ENCODE measurements at places on chromosomes 7 and 10.

- DNase-seq = no peak
Observed at GRCh38 chr7:35792472-35792871, 8.4 kb upstream of the SEPTIN7 start.

GRCh38 chr7:154353355-154353767 is 301.2 kb downstream of the DPP6 start:
- no peak for DNase-seq

DNA sequence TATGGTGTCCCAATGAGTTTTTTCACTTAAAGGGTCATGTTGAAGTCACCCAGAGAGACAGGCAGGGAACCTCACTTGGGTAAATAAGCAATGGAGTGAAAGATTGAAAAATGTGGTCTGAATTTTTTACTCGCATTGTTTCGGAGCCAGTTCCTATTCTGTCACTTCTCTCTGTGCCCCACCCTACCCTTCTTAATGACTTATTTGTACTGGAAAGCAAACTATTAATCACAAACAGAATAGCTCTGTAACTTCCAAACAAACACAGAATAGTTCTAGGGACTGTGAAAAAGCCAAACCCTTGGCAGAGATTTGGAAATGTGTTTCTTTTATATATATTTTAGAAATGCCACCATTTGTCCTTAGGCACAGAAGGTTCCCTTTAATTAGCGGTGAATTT is 76.0 kb downstream of the LRMDA start:
- no peak for DNase-seq

GRCh38 chr7:150949564-150949963 is 28.6 kb downstream of the KCNH2 start:
- DNase-seq = no peak

GRCh38 chr10:75672111-75672671 is 240.8 kb downstream of the LRMDA start:
- no peak for DNase-seq

- no peak for DNase-seq
Observed at GRCh38 chr7:127047521-127047920, 205.2 kb downstream of the GRM8 start.

- no peak for DNase-seq
Observed at GRCh38 chr7:6384327-6384726, 63.4 kb downstream of the DAGLB start.
